ENCODE measurements at places on chromosomes 5 and 9.

DNA sequence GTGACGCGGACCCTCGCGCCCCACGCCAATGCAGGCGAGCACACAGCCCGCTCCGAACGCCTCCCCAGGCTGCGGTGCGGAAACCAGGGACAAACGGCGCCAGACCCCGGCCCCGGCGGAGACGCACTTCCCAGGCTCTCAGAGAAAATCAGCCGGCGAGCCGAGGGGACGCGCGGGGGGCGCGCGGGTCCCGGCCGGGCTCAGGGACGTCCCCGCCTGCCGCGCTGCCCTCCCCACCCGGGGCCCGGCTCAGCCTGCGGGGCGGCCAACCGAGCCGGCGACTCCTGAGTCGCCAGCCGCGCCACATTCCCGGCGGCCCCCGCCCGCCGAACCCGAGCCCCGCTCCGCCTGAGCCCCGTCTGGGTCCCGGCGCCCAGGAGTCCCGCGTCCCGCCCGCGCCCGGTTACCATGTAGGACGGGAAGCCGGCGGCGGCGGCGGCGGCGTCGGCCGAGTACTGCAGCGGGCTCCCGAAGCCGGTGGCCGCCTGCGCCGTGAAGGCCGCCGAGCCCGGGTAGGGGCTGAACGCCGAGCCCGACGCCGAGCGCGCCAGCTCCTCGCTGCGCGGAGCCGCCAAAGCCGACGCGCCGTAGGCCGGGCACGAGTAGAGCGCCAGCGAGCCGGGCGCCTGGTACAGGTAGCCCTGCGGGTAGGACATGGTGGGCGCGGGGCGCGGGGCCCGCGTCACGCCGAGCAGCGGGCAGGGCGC, 566 bp downstream of the IRX2 start:
- no peak for DNase-seq

DNA sequence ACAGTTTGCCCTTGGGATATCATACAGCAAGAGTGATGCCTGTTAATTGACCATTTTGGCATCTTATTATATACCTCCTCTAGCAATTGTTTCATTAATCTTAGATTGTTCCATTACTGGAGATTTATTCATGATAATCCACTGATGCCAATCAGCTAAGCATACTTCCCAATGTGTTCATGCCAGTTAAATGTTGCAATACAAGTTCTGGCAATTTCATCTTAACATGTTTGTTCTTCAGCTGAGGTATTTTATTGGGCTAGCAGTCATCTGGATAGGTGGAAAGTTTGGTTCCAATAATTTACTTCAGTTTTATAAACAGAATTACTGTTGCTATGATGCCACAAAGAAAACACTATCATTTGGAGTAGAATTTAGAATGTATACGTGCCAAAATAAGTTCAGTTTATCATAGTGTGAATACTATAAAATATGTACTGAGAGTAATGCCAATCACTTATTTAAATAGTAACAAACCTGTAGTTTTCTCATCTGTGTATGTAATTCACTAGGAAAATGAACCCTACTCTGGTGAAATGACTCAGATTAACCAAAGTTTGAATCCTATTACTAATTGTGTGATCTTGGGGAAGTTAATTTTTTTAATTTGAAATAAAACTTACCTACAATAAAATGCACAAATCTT, 27.9 kb upstream of the IL31RA start:
- no peak for DNase-seq

DNA sequence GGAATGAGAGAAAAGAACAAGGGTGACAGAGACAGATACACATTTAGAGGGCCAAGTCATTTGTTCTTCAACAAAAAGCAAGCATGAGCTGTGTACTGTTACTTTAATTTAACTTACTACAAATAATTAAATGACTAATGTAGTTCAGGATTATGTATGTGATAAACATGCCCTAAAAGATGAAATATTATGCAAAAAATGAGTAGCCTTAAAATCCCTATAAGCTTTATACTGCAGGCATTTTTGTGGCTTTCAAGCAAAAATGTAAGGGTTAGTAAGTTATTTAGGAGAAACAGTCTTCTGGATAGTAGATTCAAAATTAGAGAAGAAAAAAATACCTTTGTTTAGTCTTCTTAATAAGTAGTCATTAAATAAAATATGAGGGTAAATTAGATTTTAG, 431.2 kb downstream of the CSNK1G3 start:
- no peak for DNase-seq

DNA sequence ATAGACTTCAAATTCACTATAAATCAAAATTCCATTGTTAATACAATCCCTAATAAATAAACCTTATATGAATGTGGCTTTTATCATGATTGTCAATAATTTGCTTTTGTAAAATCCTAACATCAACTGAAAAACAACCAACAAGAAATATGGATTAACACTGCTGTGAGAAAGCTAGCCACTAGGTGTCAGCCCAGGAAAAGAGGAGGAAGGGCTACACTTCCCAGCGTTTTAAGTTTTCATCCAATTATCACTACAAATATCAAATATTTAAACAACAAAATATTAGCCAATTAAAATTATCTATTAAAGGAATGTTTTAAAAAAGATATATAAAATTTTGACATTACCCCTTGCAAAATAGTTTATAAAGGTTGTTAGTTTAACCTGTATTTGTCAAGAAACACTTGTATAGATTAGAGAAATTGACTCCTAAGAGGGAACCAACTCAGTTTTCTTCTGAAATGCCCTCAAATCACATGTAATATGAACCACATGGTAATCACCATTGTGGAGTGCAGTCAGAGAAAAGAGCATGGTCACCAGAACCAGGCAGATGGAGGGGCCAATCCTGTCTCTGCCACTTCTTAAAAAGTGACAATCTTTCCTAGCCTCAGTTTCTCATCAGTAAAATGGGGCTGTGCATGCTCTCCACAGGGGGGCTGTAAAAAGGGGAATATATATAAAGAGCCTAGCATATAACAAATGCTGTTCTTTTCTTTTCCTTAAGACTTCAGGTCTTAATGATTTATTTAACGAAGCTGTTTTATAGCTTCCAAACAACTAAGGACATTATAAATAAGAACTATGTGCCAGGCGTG, 188.2 kb downstream of the CRB2 start:
- DNase-seq: no peak

DNA sequence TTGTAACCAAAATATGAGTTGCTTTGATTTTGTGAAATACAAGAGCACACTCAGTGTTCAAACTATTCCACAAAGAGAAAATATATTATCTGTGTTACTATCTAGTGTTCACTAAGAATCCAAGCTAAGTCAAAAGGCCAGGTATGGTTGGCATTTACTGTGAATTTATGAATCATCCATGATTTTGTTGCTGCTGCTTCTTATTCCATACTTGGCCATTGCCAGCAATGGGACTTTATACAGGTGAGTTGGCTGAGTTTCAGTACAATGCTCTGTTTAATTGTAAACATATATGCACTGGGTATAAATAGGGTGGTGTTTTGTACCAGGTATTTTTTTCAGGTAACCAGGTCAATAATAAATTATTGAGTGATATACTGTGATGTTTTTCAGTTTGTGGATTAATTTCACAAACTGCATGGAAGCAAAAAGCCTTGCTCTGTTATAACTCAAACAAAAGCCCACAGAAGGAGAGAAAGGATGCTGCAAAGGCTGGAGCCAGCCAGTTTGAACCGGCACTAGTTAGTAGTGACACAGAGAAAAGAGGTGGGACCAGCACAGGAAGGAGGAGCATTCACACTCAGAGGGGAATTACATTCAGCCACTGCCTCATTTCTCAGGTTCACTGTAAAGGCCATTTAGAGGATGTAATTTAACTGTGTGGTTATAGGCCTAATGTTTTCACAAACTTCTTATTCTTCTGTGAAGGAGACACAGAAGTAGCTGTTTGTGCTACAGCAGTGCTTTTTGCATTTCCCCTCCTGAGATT, 381.8 kb downstream of the ADGRV1 start:
- DNase-seq: no peak

DNA sequence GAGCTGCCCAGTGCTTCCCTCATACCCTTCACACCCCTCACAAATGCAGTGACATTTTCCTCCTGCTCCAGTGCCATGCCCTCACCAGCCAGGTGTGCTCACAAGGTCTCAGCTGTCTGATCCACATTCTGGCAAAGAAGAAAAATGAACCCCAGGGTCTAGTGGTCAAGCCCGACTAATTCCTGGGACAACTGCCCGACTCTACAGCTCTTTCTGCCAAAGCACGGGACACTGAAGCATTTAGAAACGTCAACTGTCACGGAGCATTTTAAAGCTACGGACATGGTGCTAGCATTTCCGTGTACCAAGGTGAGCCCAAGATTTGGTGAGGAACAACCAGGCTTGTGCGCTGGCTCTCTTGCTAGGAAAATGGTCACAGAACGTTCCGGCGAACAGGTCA, 56.8 kb upstream of the PHYKPL start:
- DNase-seq: no peak

- DNase-seq: no peak
These were observed 222.6 kb downstream of the TMEM161B start for GRCh38 chr5:88045931-88046461.

GRCh38 chr9:134657666-134658377, 16.2 kb downstream of the COL5A1 start:
- peak; percentile 1 for DNase-seq

GRCh38 chr9:5450359-5451091, at the start of gene CD274:
Gene CD274 (plus strand): TSS chr9:5450542. CDS start chr9:5456114, 5,572 bp downstream.
- peak; percentile 94 for DNase-seq

DNA sequence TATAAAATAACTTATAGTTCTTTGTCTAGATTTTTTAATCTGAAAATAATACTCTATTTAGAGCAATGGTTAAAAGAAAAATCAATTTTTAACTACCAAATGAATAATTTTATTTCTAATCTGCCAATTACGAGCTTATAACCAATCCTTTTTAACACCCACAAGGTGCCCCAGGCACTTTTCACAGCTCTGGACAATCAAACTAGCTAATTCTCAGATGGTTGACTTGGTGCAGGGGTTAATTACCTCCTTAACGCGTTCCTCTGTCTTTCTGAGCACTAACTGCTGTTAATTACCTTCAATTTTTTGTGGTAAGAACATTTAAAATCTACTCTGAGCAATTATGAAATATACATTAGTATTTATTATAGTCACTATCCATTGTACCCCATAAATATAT, 109.6 kb upstream of the PJA2 start:
- DNase-seq: no peak

GRCh38 chr5:54194318-54194717, 116.1 kb downstream of the ARL15 start:
- DNase-seq: no peak

- no peak for DNase-seq
These were observed 129.4 kb downstream of the C9orf50 start for GRCh38 chr9:129491487-129491855.

GRCh38 chr9:106934442-106935238, 71.7 kb downstream of the ZNF462 start:
- DNase-seq: no peak

DNA sequence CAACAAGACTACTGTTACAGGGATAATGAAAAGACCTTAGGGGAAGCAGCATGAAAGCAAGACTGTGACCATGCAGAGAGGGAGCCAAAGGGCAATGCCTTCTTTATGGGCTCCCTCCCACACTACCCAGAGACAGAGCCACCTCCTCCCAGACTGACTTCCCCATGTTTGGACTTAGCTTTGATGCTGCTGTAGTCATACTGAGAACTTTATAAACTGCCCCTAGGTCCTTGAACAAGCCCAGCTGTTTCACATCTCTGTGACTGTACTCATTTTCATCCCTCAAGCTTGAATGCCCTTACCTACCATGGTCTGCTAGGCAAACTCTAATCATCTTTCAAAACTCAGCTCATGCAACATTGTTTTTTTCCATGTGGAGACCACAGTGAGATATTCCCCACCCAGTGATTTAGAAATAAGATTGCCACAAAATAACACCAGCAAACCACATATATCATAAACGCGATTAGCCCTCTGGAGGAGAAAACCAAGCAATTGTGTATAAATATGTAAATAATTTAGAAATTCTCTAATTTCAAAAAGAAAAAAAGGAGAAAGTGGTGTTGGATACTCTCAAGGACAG, 23.4 kb upstream of the FAM169A start:
- DNase-seq: no peak

- DNase-seq: no peak
These were observed 4.6 kb upstream of the SLC9A3 start for GRCh38 chr5:528629-529511.

- no peak for DNase-seq
These were observed 203.0 kb upstream of the MAP3K1 start for GRCh38 chr5:56612353-56612752.

GRCh38 chr5:103657301-103657700, 94.7 kb upstream of the NUDT12 start:
- no peak for DNase-seq

- DNase-seq: no peak
These were observed 235.1 kb upstream of the TUT7 start for GRCh38 chr9:86589273-86589672.

- DNase-seq: no peak
These were observed 39.8 kb upstream of the COL5A1 start for GRCh38 chr9:134601764-134602163.

- no peak for DNase-seq
These were observed 56.0 kb upstream of the FAM174A start for GRCh38 chr5:100479079-100479688.

- no peak for DNase-seq
These were observed 85.3 kb upstream of the CTSV start for GRCh38 chr9:97124256-97124655.

DNA sequence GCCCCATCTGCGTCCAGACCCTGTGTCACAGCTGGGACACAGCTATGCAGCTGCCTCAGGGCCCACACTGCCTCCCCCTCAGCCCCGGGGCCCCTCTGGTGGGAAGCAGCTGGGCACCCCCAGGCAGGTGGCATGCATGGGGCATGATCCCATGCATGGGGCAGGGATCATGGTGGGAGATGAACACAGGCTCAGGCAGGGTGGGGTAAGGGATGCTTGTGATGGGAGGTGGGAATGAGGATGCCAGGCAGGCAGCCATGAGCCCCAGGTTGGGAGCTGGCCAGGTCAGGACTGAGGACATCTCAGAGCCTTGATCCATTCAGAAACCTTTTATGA, 19.7 kb downstream of the EEIG1 start:
- no peak for DNase-seq

GRCh38 chr5:67002832-67003684, 193.5 kb downstream of the CD180 start:
- DNase-seq: no peak

- DNase-seq: no peak
These were observed 479.7 kb downstream of the MAN2A1 start for GRCh38 chr5:110169461-110169860.

DNA sequence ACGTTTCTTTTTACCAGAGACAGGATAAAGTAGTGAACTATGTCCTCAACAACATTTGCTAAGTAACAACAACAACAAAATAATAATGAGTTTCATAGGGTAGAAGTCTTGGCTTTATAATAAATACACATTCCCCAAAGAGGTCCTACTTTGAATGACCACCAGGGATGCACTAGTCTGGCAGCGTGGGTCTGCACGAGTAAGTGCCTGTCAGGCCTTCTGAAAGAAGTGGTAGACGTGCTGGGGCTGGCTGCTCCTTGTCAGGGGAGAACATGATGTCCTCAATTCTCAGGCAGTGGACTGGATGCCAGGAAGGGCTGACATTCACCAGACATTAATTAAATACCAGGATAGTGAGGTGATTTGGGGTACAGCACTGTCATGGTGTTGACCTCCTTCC, 331.1 kb downstream of the TMEM38B start:
- no peak for DNase-seq

GRCh38 chr9:92292338-92293074, 991 bp downstream of the IARS1 start:
- DNase-seq: no peak

Data from ascending aorta (tissue), 2 donors.